Activated T-helper 2 cell treated with anti-CD3 and anti-CD28 coated beads, Interferon-gamma antibody, Interleukin-2, Interleukin-4, amounts not matched to agents 10 μg/mL and 5 μg/mL and 100 μg/mL, durations not matched to agents 14 hours and 24 hours and 36 hours (primary cell): ENCODE measurements at places on chromosomes 1 and 21. TPM values are rescaled to one million over a fixed set of nuclear protein-coding genes. Genes with fewer than 3 reads are reported as not detected.

GRCh38 chr1:43952731-43953346 lies 6.1 kb downstream of the IPO13 start:
- peaks cover 11% of the 10 kb centered on the region for H3K36me3 ChIP-seq
- DNase-seq: no peak
- no peak overlapping the region for H3K27ac ChIP-seq
- no peak overlapping the region for H3K4me3 ChIP-seq
- H3K27me3 ChIP-seq: no peaks in the 10 kb centered on the region

The CLDN17 gene
- total RNA-seq: not detected in 2 replicates

The CXADR gene
- 0.39 and 0.64 TPM in 2 replicates for total RNA-seq

- peaks cover 1% of the 10 kb centered on the region for H3K36me3 ChIP-seq
- no peaks in the 10 kb centered on the region for H3K4me1 ChIP-seq
- H3K27me3 ChIP-seq: no peaks in the 10 kb centered on the region
Observed at GRCh38 chr1:97238816-97239215, 517.2 kb downstream of the PTBP2 start.

- peaks cover 69% of the 10 kb centered on the region for H3K4me1 ChIP-seq
- H3K36me3 ChIP-seq: peaks cover 94% of the 10 kb centered on the region
- H3K27me3 ChIP-seq: no peaks in the 10 kb centered on the region
- peak overlapping the region; percentile 63 for H3K4me3 ChIP-seq
- DNase-seq: no peak
Observed at GRCh38 chr1:244854865-244855578, 9.3 kb downstream of the HNRNPU start.
